ENCODE measurements at places on chromosomes 16 and 17. TPM values are rescaled to one million over a fixed set of nuclear protein-coding genes. Genes with fewer than 3 reads are reported as not detected.

The CD300LD gene
- total RNA-seq: 0.20 TPM

The OTOA gene
- total RNA-seq: 0.10 TPM

The CES5A gene
- total RNA-seq: not detected

The GCGR gene
- not detected for total RNA-seq

The C17orf113 gene
- 1.8 TPM for total RNA-seq

The TEX14 gene
- total RNA-seq: 0.10 TPM

The HSD17B2 gene
- total RNA-seq: 12.4 TPM

The VPS35L gene
- 34.4 TPM for total RNA-seq

The KSR1 gene
- total RNA-seq: 32.7 TPM

The NTN1 gene
- total RNA-seq: 15.9 TPM

The FBXW10 gene
- 0.49 TPM for total RNA-seq

The TBC1D3D gene
- 2.3 TPM for total RNA-seq

The PRMT7 gene
- 44.6 TPM for total RNA-seq

The MATCAP1 gene
- total RNA-seq: 13.9 TPM

The LHX1 gene
- not detected for total RNA-seq

The HBQ1 gene
- 2.2 TPM for total RNA-seq

The SYCE1L gene
- total RNA-seq: 0.99 TPM

The BBS2 gene
- 60.5 TPM for total RNA-seq

The CHST4 gene
- total RNA-seq: not detected

The RAB26 gene
- 1.6 TPM for total RNA-seq

The SDR42E1 gene
- 7.2 TPM for total RNA-seq

The FBXL16 gene
- 0.30 TPM for total RNA-seq

The PRSS27 gene
- 0.39 TPM for total RNA-seq

The CD300H gene
- 0.79 TPM for total RNA-seq

The ACSM5 gene
- total RNA-seq: 0.79 TPM

The LPO gene
- total RNA-seq: not detected

The UNC119 gene
- total RNA-seq: 18.8 TPM

The SLC47A2 gene
- total RNA-seq: 0.39 TPM

The MPV17L gene
- total RNA-seq: 3.9 TPM

The SNAI3 gene
- 0.79 TPM for total RNA-seq

The USP10 gene
- 43.6 TPM for total RNA-seq

The ABCC11 gene
- 0.20 TPM for total RNA-seq

The SOX9 gene
- total RNA-seq: 33.4 TPM

The CSH1 gene
- total RNA-seq: not detected

The SMTNL2 gene
- total RNA-seq: 14.9 TPM

The ZFPM1 gene
- total RNA-seq: 0.69 TPM

The ZPBP2 gene
- not detected for total RNA-seq

The TSPOAP1 gene
- 3.9 TPM for total RNA-seq

The HOXB7 gene
- total RNA-seq: 2.7 TPM

The BEAN1 gene
- 2.5 TPM for total RNA-seq

The SLC6A2 gene
- total RNA-seq: 4.1 TPM

The PIMREG gene
- 9.0 TPM for total RNA-seq

The HYDIN gene
- 4.0 TPM for total RNA-seq

The KIAA0513 gene
- total RNA-seq: 8.4 TPM

The C16orf89 gene
- 2.0 TPM for total RNA-seq

The EVPLL gene
- 0.49 TPM for total RNA-seq

The CCL1 gene
- not detected for total RNA-seq

The NRN1L gene
- total RNA-seq: not detected

The SEZ6 gene
- 0.30 TPM for total RNA-seq

The DPEP3 gene
- not detected for total RNA-seq

The CD300LB gene
- 0.59 TPM for total RNA-seq

The ACAP1 gene
- total RNA-seq: 4.7 TPM

The SMIM36 gene
- not detected for total RNA-seq
